ENCODE measurements at places on chromosomes 6 and 20.

DNA sequence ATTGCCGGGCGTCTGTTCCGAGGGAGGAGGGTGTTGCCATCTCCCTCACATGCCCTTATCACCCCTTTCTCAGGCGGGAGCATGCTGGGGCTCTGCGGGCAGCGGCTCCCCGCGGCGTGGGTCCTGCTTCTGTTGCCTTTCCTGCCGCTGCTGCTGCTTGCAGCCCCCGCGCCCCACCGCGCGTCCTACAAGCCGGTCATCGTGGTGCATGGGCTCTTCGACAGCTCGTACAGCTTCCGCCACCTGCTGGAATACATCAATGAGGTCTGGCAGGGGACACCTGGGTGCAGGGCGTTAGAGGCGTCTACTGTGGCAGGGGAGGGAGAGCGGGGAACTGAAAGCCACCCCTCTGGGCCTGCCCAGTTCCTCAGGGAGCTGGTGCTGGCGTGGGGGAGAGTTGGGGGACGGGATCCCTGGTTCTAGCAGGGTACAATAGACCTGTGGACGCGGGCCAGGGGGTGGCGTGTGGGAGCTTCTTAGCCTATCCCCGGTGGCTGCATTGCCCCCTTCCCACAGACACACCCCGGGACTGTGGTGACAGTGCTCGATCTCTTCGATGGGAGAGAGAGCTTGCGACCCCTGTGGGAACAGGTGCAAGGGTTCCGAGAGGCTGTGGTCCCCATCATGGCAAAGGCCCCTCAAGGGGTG lies 697 bp downstream of the PPT2 start:
- peak; percentile 77 for DNase-seq

DNA sequence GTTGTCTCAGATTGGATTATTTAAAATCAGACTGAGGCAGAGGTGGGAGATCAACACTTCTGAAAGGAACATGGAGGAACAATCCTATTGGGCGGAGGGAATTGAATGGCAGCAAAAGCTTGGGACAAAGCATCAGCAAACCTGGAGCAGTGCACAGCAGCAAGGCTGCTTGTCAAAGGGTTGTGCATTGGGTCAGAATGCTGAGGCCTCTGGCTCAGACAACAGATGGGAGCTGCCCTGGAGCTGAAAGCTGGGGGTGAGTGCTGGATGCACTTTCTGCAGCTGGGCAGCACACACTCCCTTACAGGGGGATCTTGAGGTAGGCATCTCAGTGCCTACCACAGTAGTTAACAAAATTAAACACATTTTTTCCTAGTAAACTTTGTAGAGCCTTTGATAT lies 634.4 kb upstream of the MMS22L start:
- no peak for DNase-seq

DNA sequence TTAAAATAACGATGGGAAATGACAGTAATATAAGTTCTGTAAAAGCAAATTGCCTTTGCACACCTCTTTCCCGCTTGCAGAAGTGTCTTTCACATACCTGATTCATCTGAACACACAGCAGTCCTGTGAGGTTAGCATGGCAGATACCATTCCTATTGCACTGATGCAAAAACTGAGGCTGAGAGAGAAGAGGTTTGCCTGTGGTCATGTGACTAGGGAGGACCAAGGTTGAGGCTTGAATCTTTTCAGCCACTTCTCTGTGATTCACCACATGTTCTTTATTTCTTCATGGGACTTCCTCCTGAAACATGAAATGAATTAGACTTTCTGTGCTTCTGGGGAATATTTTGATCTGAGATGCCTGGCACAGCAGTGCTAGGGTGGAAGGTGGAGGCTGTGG lies 92.9 kb downstream of the VEGFA start:
- no peak for DNase-seq

GRCh38 chr20:57600320-57601210 lies 19.7 kb downstream of the ZBP1 start:
- DNase-seq, result no peak

DNA sequence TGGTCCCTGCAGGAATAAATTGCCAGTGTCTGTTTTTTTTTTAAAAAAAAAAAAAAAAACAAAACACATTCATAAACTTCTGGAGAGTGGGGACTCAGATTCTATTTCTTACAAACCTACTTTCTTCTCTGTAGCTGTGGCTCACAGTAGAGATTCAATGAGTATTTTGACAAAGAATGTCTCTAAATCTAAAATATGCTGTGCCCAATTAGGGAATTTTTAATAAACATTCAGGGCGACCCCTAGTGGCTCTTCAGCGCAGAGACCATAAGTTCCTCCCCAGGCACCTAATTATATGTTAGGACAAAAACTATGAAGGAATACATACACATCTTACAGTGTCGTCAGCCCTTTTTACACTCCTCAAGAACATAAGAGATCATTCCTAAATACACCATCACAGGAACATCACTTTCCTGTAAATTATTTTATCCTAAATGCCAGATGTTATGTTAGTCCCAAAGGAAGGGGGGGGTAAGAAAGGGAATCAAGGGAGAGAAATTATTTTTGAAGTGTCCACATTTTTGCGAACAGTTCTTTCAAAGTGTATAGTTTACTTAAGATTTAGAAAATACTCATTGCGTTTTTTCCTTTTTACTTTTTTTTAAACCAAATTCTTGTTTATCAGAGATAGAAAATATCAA lies 21.8 kb upstream of the NAA20 start:
- DNase-seq, result no peak

DNA sequence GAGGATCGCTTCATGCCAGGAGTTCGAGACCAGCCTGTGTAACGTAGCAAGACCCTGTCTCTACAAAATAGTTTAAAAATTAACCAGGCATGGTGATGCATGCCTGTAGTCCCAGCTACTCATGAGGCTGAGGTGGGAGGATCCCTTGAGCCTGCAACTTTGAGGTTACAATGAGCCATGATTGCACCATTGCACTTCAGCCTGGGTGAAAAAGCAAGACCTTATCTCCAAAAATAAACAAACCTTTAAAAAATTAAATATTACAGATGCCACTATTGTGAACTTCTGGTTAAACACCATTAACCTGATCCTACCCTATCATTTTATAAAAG lies 116.8 kb downstream of the ARHGAP18 start:
- no peak for DNase-seq

DNA sequence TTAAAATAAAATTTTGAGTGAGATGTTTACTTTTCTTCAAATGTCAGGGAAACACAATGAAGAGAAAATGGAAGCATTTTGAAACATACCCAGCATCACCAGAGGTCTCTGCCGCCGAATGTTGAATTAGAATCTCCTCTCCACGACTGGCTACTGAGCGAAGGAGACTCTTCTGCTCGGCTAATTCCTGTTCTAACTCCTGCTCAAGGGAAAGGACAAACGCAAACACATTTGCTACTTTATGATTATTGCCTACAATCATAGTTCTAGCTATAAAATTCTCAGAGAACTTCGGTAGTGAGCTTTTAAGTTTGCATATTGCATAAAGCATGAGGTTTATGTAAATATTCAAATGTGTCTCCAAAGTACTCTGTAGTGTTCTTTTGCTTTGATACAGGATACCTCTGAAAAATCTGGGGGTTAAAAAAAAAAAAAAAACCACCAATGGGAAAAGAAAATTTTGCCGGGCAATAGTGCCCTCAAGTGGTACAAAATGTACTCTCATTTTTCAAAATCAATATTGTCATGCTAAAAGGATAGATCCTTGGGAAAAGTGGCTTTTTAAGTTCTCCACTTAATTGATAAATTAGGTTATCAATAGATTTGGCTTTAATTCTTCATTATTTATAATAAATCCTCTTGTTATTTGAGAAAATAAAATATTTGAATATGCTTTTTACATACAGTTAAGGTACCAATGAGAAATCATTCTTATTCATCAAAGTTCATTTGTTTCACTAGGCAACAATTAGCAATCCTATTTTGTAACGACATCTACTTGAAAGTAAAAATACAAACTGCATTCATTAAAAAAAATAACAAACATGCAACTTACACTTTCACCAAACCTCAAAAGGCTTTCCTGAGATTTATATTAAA lies 369.0 kb downstream of the SYNE1 start:
- DNase-seq, result no peak

DNA sequence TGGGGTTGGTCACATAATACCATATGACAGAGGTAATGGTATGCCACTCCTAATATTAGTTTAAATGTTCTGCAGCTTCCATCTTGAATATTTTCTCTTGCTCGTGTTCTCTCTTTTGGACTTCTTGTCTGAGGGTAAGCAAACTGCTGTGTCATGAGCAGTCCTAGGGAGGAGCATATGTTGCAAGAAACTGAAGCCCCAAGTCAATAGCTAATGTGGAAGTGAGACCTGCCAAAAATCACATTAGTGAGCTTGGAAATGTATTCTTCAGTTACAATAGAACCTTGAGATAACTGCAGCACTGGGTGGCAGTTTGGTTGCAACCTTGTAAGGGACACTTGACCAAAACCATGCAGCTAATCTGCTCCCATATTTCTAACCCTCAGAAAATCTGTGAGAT lies 178.2 kb upstream of the IMPG1 start:
- no peak for DNase-seq

- DNase-seq, result no peak
Measured at GRCh38 chr6:10030942-10031537, 383.8 kb downstream of the TFAP2A start.

GRCh38 chr6:156359912-156360311 lies 417.3 kb upstream of the ARID1B start:
- DNase-seq, result no peak

DNA sequence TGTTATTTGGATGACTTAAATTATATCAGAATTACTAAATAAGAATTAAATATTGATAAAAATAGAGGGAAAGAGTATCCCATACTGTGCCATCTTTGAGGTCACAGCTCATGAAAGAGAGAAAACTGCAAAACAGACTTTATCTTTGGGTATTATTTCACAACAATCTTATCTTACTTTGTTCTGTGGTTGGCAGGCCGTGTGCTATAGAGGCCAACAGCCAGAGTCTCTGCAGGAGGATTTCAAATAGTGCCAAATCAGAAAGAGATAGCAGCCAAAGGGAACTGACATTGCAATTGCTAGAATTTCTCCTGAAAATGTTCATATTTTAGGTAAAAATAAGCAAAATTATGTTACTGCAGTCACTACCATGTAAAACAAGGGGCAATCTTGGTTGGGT lies 354.2 kb downstream of the GRIK2 start:
- DNase-seq, result no peak

DNA sequence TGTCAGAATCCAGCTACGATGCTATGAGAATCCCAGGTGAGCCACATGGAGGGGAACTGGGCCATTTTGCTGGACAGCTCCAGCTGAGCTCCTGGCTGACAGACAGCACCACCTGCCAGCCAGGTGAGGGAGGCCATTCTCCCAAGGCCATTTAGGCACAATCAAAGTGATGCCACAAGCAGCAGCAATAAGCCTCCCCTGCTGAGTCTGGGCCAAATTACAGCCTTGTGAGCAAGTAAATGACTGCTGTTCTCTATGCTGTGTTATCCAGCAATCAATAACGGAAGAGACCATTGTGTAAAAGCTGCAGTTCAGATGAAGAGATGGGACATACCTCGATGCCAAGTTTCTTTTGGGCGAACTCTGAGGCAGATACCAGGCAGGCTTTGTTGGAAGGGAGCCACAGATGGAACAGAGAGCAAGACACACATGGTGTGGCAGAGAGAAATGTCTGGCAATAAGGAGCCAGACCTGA lies 14.0 kb upstream of the SCGN start:
- no peak for DNase-seq

DNA sequence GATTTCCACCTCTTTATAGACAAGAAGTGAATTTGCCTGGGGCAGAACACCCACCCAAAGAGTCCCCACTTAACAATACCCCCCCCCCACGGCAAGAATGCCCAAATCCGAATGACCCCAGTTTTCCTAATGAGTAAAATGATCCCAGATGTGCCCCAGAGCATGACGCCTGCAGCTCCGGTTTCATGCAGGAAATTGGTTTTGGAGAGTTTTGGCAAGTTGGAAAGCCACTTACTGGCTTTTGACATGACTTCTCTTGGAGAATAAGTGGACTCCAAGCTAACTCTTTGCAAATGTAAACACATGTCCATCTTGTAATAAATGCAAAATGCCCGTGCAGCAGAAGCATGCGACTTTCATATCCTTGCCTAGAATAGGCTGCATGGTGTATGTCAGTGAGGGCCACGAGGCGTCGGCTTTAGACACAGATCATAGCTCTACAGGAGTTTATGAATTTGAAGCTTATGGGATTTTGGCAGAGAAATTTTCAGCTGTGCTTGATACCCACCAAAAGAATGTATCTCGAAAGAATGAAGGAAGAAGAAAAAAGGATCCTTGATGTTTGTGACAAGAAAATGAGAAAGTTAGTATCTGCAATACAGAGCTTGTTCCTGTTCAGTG lies 24.2 kb downstream of the EDN3 start:
- DNase-seq, result no peak

DNA sequence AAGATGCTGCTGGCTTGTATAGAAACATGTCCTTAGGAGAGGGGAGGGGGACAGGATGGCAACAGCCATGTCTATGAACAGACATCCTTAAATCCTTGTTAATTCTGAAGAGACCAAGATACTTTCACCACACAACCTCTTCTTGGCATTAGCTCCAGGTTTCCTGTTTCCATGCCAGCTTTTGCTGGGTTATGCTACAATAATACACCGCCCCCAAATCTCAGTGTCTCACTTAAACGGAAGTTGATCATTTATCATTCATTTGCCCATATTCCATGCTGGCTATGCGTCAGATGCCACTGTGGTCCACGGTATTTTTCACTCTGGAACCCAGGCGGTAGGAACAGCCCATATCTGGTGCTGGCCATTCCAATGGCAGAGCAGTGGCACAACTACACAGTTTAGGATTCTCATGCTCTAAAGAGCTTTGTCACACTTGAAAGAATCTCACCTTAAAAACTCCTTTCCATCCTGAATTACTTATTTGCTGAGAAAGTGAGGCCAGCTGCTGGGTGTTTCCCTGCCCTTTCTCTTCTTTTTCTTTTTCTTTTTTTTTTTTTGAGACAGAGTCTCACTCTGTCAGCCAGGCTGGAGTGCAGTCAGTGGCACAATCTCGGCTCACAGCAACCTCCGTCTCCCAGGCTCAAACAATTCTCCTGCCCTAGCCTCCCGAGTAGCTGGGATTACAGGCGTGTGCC lies 3.7 kb upstream of the RNASET2 start:
- DNase-seq, result peak; percentile 29

DNA sequence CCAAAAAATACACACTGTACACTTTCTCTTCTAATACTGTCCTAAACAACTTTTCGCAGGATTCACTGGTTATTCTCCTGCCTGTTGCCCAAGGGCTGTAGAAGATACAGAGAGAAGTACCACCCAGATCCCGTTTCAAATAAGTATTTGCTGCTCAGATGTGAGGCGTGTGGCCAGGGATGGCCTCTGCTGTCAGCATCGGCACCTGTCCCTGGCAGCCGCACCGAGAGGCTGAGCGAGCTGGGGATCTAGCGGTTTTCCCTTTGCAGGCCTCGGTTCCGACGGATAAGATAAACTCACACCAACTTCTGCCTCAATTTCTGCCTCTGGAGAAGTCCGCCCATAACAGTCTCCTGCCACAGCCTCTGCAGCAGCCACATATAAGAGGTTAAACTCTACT lies 685.2 kb upstream of the AGPAT4 start:
- no peak for DNase-seq
